ENCODE measurements at places on chromosomes 7 and 10.

- DNase-seq: no peak
Observed at GRCh38 chr7:143050931-143051330, 1.2 kb upstream of the OR6V1 start.

GRCh38 chr10:57694956-57695608 lies 572.6 kb downstream of the IPMK start:
- DNase-seq: no peak

DNA sequence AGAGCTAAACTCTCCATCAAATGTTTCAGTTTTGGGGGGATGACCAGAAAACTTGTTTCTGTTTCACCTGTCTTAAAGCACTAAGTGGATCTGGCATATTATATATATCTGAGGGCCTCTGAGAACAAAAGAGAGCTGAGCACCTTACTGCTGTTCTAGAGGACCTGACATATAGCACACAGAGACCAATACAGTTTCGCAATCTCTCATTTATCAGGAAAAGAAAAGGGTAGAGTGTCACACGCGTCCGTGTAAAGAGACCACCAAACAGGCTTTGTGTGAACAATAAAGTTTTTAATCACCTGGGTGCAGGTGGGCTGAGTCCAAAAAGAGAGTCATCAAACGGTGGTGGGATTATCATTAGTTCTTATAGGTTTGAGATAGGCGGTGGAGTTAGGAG lies 434.5 kb upstream of the KCND2 start:
- DNase-seq: no peak

- no peak for DNase-seq
Observed at GRCh38 chr10:130545122-130545521, 408.9 kb downstream of the GLRX3 start.

DNA sequence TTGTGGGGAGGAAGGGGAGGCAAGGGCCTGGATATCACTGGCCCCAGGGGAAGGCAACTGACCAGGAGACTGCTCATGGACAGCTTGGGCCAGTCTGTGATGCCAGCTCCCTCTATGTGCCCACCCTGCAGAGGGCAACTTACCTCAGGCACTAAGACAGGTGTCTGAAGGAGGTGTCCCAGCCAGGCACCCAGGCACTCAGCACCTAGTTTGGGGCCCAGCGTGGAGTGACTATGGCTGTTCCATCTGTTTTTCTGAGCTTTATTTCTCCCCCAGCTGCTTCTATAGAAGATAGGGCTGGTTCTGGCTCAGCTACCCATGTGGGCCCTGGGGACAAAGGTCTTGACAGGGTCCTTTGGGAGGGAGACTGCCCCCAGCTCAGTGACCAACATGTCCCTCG lies 150.6 kb upstream of the PCBD1 start:
- no peak for DNase-seq

DNA sequence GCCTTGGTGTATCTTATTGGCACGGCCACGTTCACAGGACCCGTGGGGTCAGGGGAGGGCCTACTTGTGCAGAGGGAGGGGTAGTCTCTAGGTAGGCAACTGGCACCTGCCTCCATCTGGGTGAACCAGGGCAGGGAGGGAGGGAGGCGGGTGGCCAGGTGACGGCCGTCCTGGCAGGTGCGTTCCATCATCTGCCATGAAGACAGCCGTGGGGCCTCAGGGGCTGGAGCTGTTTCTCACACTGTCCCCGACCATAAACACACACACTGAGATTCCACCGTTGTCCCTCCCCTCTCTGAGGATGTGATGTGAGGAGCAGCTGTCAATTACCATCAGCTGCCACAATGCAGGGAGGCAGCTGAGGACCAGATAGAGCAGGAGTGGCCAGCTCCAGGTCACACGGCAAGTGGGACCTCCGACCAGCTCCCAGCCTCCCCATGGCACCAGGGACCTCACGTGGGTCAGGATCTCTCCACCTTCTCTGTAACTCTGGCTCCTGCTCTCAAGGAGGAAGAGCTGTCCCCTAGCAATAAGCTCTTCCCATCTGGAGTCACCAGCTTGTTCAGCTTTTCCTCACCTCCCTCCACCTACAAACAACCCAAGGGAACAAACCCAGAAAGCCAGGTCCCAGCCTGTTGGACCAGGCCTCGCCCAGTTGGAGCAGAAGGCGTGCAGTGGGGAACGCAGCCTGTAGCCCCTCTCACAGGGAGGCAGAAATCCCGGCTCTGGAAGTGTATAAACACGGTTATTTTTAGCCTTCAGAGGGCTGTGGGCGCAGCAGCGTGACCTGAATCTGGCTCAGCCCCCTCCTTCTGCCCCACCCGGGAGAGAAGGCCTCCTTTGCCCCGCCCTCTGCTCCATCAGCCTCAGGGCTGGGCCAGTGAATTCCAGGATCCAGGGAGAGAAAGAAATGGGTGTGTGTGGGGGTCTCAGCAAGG lies 33.1 kb downstream of the ZMIZ1 start:
- DNase-seq: no peak

DNA sequence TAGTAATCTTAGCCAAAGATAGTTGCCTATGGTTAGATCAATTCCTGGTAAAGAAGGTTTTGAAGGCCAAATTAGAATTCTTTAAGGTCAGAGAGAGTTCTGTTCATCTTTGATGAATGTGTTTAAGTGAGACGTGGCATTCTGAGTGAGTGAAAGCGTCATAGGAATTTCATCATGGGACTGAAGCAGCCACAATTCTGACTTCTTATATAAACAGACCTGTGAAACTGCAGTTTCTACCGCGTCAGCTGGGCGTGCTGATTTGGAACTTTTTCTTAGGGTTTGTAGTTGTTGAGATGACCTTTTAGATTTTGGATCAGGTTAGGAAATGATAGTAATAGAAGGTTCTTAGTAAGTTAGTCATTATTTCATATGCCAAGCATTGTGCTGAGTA lies 103.8 kb downstream of the CNNM2 start:
- no peak for DNase-seq

GRCh38 chr10:29608062-29608461 lies 26.7 kb downstream of the SVIL start:
- DNase-seq: no peak

- DNase-seq: no peak
Observed at GRCh38 chr7:106562711-106563366, 98.1 kb downstream of the CCDC71L start.

DNA sequence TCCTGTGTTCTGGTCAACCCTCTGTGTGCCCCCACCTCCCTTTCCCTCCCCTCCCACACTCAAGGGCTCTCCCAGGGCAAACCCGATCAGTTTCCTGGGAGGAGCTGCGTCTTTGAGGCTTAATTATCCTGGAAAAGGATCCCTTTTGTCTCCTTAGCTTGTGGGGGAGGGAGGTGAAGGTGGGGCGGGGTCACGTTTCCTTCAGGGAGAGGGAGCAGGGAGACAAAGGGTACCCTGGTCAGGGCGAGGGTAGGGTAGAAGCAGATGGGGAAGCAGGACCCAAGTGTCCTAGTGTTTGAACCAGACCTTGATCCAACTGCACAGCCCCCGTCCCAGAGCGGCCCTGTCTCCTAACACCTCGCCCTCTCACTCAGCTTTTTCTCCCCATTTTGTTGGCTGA lies 90.1 kb downstream of the HIF1AN start:
- no peak for DNase-seq

- DNase-seq: peak; percentile 41
Observed at GRCh38 chr10:11668847-11669610, 57.6 kb upstream of the USP6NL start.

DNA sequence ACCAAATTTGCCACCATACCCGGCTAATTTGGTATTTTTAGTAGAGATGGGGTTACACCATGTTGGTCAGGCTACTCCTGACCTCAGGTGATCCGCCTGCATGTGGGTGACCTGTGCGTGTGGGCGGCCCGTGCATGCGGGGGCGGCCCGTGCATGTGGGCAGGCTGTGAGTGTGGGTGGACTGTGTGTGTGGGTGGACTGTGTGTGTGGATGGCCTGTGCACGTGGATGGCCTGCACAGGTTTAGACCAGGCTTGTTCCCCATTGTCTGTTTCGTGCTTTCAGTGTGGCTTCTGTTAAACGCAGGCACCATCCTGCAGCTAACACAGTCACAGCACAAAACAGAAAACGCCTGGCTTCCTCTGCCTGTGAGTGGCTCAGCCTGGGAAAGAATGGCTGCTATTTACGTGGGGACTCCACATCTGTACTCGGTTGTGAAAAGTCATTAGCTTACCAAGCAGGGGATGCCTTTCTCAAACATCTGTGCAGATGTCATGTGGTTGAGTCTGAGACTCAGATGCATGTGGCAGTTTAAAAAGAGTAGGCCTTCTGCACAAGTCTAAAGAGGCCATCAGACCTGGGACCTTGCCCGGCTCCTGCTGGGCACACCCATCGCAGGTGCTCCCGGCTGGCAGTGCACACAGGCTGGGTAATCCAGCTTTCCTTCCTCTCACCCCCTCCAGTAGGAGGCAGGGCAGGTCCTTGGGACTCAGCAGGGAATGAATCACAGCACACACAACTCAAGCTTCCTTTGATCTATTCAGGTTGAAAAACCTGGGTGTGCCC lies 91.6 kb downstream of the COBL start:
- DNase-seq: no peak

DNA sequence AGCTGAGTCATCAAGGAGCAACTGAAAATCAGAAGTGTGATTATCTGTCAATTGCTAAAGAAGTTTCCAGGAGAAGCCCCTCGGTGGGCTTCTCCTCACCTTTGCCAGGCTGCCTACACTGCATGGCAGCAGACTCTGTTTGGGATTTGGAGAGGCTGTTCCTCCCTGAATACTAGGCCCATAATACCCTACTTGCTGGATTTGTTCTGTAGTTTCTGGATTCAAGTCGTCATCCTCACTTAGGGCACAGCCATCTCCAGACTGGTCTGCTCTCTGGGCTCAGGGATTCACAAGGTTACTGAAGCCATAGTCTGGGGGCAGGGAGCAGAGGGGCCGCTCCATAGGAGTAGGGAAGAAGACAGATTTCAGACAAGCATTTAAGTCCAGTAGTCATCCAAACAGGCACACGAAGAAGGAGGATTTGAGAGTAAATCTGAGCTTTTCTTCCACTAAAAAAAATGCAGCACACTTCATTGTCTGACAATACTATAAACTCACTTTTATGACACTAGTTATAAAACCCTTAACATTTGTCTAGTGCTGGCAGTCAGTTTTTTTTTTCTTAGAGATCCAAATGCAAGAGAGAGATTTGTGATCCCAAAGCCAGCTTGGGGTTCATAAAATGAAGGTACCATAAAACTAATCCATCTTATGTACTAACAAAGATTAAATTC lies 723.3 kb downstream of the GRID1 start:
- no peak for DNase-seq

DNA sequence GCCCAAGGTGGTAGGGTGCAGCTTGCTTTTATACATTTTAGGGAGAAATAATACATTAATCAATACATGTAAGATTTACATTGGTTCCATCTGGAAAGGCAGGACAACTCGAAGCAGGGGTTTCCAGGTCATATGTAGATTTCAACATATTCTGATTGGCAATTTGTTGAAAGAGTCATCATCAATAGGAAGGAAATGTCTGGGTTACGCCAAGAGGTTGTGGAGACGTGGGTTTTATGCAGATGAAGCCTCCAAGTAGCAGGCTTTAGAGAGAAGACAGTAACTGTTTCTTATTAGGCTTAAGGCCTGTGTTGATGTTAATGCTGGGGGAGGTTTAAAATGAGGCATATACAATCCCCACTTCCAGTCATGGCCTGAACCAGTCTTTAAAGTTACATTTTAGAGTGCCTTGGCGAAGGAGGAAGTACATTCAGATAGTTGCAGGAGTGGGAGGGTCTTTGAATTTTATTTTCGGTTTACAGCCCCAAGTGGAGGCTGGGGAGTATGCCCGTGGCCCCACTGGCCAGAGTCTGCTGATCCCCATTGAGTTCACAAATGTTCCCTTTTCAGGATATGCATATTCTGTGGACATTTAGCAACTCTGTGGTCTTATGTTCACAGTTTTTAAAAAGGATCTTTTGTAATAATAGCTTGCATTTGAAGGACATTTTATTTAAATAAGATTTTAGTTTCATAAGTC lies 166.0 kb upstream of the GDF10 start:
- no peak for DNase-seq

DNA sequence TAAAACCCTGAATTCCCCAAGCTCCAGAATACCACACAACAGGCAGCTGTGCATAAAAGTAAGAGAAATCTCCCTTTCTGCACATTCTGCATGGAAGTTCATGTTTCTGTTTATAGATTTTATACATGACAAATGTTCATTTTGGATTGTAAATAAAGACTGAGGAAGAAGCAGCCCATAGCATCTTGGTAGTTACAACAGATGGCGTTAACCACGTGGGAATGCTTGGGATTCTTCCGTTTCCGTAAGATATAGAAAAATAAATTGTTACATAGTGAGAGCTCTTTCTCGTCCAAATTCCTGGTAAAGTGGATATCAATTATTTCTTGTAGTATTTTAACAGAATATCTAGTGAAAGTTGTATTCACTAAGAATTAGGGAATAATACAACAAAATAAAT lies 1016.5 kb downstream of the GRM8 start:
- no peak for DNase-seq

DNA sequence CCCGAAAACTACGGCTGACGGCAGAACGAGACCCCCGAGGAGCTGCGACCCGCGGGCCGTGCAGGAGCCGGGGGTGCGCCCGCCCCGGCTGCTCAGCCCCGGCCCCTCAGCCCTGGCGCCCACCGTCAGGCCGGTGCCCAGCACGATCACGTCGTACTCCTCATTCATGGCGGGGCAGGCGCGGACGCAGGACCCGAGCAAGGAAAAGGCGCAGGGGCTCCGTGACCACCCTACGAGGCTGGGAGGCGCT lies 218 bp downstream of the GDI2 start:
- no peak for DNase-seq

DNA sequence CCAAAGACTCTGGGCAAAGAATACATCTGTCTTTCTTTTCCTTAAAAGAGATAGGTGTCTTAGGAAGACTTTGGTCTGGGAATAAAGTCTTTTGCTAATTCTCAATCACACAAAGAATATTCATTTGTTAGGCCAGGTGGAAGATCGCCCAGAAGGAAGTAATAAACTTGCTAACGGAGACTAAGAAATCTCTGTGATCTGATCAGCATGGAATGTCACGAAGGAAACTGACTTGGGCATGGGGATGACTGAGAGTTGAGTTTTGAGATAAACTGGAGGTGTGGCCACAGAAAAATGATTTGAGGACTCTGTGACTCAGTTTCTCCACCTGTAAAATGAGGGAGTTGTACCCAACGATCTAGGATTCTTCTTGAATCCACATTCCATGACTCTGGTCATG lies 161.1 kb upstream of the SVIL start:
- no peak for DNase-seq

DNA sequence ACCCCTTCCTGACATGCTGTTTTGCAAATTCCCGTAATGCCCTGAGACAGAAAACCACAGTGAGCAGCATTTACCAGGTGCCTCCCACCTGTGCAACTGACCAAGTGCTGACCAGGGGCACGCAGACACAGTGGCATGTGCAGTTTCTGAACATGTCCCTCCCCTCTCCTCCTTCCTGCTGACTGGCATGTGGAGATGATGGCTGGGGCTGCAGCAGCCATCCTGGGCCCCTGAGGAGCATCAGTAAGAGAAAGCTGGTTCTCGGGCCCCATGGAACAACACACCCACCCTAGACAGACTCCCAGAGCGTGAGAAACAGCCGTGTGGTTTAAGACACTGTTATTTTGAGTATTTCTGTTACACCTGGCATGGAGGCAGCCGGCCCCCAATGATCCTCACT lies 66.2 kb upstream of the PDGFA start:
- DNase-seq: no peak

- DNase-seq: no peak
Observed at GRCh38 chr7:73970801-73971229, 57.2 kb upstream of the ELN start.

All from NAMALWA (cell line).